Hindlimb muscle (tissue), 1 donor: ENCODE measurements at places on chromosomes 2 and 18. TPM values are rescaled to one million over a fixed set of nuclear protein-coding genes. Genes with fewer than 3 reads are reported as not detected.

DNA sequence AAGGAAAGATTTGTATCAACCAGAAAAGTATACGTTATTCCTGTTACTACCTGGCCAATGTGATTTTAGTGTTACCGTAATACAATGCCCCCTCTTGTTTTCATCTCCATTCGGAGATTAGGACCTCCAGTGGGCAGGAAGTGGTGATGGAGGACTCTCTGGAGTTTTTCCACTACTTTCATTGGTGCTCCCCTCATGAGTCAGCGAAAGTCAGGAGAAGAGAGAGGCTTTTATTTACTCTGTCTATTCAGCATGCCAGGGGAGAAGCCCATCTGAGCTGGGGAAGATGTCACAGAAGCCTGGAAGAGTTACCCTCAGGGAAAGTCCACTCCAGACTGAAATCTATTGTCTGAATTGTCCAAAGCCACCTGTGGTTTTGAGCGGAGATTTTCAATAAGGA lies 88.2 kb upstream of the THUMPD2 start:
- no peak for DNase-seq

GRCh38 chr2:219488149-219488843 lies 10.4 kb upstream of the GMPPA start:
- DNase-seq: no peak

PROKR1 gene
- 2.1 TPM for polyA plus RNA-seq

CCDC74B gene
- polyA plus RNA-seq: 0.62 TPM

ABCB11 gene
- polyA plus RNA-seq: not detected
